Stimulated activated CD8-positive, alpha-beta memory T cell treated with anti-CD3 and anti-CD28 coated beads, Interleukin-2, amount 100 ng/mL, for 48 hours (primary cell): ENCODE measurements at places on chromosomes 6 and 20.

- no peak for DNase-seq
Observed at GRCh38 chr6:124148236-124148957, 344.7 kb downstream of the NKAIN2 start.

- no peak for DNase-seq
Observed at GRCh38 chr6:160952633-160953281, 38.8 kb upstream of the MAP3K4 start.

DNA sequence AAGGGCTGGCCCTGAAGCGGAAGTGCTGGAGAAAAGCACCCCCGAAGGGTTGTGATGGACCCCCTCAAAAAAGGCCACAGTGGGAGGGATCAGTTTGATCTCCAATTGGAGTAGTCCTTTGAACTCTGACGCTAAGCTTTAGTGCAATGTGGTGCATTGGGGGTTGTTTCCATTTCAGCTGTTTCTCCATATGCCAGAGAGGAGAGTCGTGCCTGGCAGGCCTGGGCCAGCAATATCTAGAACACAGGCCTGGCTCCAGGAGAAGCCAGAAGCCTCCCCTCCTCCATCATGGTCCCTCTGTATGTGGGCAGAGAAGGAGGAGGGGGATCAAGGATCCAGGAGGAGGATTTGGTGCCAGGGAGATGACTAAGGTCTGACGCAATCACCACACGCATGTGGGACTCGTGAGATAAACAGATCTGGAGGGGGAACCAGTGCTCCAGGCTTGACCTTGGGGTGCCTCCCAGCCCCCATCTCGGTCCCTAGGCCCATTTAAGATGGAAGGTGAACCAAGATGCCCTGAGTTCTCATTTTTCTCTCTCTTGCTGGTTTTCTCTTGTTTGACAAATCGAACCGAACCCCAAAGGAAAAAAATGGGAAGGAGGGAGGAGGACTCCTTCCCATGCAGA, 517.4 kb upstream of the JARID2 start:
- no peak for DNase-seq

- DNase-seq: no peak
Observed at GRCh38 chr6:132410830-132411229, 9.6 kb upstream of the MOXD1 start.

GRCh38 chr20:49668181-49668877, 45.3 kb downstream of the B4GALT5 start:
- DNase-seq: peak; percentile 62

DNA sequence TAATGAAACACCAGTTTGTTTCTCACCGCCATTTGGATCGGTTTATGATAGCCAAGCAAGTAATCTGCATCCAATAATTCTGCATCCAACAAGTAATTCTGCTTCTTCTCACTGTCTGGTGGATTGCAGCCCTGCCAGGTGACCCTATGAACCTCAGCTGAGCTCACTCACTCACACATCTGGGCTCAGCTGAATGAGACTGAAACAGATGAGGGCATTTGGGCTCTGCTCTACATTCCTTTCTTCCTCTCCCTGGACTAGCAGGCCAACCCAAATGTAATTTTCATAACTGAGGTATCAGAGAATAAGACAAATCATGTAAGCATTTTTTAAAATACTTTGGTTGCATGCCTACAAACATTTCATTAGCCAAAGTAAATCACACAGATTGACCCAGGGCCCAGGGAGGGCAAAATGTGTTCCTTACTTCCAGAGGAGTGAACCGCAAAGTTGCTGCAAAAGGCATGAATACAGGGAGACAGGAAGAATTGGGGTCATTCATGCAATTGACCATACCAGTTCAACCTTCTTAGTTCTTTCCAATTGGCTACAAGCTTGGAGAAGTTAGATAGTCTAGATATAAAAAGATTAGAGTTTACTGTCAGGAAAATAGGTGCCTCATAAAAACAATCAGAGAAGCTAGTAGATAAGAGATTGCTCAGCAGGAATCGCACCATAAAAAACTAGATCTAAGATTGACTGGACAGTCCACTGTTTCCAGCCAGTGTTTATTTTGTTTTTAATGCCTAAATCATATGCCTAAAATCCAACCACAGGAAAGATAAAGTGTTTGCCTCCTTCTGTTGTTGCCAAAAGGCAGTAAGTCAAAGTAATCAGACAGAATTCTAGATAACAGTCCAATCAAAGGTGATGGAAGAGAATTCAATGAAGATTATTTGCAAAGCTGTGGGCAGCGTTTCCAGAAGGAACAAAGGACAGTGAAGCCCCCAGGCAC, 43.7 kb downstream of the CBLN4 start:
- no peak for DNase-seq

DNA sequence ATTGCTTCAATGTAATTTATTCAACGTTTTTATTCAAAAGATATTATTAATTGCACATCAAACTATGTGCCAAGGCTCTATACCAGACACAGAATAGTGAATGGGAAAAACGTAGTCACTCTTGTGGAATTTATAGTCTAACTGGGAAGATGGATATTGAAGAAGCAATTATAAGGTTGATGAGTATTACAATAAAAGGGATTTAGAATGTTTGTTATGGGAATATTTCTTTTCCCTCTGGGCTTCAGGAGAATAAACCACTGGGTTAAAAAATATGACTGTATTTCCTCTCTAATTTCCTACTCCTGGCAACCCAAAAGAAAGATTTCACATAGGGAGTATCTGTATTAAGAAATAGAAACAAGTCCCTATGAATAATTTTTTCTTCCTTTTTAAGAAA, 25.1 kb upstream of the UTRN start:
- DNase-seq: no peak

DNA sequence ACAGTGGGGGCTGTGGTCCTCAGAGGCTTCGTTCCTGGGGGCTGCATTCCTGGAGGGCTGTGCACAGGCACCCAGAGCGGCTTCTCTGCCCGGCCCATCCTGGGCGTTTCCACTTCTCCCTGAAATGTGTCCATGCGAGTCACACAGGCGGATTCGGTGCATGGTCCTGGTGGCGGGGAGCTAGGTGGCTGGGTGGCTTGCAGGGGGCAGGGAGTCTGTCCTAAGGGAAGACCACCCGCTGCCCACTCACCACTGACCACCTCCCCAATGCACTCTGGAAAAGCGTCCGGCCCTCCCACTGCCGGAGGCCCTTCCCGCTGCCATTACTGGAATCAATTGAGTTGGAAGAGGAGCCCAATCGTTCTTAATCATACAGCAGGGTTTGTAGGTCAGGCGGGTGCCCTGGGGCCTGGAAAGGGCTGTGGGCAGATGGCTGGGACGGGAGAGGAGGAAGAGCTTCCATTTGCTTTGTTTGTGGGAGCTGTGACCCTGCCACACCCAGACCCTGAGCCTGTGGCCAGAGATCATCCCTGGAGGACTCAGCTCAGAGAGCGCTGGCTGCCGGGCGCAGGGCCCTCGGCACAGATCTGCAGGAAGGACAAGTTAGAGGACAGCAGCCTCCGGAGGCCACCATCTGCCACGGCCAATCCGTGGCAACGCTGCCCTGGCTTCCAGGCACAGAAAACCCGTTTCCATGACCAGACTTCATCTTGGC, 6.4 kb downstream of the CHRNA4 start:
- no peak for DNase-seq

DNA sequence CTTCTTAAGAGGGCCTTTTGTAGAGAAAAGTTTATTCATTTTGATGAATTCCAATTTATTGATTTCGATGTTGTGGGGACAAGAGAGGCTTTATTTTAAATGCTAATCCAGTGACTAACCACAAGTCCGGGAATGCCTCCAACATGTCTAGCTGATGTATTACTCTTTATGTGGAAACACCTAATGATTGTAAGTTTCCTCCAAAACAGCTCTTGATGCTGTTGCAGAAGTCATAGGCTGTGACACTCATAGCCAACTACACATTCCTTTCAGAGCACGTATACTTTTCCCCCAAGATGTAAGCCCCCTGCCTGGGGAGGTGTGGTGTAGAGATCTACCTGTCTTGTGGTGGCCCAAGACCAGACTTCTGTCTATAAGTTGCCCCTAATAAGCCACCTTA, 61.3 kb upstream of the RNF24 start:
- DNase-seq: no peak

DNA sequence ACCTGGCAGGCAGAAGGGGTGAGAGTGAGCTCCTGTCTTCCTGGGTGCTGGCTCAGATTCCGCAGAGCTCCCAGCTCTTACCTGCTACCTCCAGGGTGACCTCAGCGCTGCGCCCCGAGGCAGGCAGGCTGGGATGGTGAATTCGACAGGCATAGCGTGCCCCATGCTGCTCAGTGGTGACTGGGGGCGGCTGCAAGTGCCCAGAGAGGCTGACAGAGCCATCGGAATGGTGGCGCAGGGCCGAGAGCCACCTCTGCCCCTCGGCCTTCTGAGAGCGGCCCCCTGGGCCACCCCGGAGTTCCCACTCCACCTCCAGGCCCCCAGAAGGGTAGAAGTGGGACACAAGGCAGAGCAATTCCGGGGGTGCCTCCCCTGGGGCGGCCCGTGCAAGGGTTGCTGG, 5.5 kb upstream of the RGL2 start:
- DNase-seq: no peak

GRCh38 chr6:8325743-8326142, 109.6 kb downstream of the SLC35B3 start:
- no peak for DNase-seq

DNA sequence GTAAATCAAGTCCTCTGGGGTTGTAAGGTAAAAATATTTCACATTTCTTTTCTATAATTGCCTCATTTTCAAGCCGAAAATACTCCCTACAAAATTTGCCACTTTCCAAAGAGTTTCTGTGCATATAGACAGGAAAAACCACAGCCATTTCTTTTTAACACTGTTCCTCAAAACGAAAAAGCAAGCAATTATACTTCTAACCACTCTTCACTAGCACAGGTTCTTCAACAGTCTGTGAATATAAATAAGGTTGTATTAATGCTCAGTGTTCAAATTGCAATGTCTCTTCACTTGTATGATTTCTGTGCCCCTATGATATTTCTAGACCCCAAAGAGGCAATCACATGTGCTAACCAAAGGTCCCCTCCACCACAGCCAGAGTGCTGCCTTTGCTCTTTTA, 206.0 kb downstream of the SIM1 start:
- DNase-seq: no peak

DNA sequence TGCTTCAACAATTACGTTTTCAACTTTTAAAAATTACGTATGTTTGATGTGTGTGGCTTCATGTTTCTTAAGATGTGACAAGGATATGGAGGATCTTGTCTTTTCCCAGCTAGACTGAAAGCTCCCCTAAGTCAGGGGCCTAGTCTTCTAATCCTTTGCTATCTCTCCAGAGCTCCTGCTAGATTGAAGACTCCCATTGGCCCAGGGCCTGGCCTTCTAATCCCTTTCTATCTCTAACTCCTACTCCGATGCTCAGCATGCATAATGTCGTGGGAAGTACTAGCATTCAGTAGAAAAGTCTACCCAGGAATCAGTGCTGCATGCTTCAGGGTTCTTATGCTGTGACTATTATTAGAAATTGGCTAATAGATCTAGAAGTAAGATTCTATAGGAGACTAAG, 144.8 kb upstream of the SUPT3H start:
- DNase-seq: no peak

DNA sequence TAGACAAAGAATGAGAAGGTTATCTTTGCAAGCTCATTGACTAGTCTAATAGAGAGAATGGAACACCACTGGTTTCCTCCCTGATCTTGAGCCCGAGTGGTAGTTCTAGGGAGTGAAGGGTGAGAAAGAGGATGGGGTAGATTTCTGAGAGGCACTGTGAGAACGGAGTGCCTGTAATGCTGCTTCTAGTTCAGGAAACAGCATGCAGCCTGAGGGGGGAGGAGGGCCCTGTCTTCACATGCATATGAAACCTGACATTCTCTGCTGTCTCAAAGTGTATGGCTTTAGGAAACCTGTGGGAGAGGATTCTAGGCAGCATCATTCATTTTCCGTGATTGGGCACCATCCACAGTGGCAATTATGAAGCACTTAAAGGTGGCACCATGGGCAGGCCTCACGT, 259.4 kb upstream of the MAN1A1 start:
- DNase-seq: no peak

GRCh38 chr6:17336425-17336824, 55.3 kb downstream of the RBM24 start:
- DNase-seq: no peak

DNA sequence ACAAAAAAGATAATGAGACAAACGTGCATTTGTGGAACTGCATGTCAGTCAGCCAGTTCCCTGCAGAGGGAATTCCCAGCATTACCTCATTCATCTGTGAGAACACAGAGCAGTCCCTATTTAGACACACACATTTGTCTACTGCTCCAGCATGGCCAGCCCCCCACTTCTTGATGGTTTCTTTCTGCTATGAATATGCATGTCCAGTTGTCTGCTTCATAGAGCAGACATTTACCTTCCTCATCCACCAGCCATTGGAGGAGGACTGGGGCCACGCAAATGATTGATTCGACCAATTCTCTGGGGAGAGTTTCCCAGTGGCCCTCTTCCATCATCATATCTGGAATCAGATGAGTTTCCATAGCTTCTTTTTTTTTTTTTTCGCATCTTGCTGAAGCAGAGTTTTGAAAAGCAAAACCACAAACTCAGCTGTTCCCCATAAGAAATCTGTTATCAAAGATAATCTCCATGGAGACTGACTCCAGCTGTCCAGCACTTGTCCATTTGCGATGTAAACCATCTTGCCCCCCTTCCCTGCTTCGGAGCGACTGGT, 11.8 kb downstream of the ENPP1 start:
- DNase-seq: no peak

DNA sequence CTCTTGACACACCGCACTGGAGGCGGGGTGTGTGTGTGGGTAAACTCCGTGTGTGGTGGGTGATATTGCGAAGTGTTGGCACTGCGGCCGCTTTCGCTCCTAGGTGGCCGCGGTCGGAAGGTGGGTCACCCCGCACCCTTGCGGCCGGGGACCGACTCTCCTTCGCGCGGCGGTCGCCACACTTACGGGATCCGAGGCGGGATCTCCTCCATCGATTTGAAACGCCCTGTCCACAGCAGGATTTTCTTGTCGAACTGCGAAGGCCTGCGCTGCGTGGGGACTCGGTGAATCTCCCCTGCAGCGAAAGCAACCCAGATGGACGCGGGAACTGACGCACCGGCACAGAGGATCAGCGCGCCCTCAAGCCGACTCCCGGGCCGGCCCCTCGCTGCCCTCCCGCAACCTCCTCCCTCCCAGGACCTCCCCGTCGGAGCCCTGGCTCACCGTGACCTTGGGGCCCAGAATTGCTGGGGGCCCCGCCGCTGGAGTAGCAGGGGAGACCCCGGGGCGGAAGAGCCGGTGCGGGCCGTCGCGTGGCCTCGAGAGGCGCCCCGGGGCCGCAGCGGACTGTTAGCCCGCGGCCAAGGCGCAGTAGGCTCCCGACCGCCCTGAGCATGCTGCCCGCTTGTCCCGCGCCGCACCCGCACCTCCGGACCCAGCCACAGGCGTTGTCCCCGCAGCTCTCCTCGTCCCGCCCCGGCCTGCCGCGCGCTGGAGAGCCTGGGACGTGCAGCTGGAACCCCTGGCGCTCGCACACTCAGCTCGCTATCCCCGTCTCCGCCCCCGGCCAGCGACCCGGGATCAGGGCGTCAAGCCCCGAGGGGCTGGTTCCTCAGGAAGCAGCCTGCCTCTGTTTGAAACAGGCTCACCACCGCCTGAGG, at the start of gene FAM162B:
TSS of gene FAM162B (minus strand) at position 759 of the 881 bp plus-strand sequence. CDS start at position 616, 143 bp downstream.
- no peak for DNase-seq
